ENCODE measurements at places on chromosomes 5 and 9.

GRCh38 chr9:5892456-5893133 is 1.9 kb downstream of the MLANA start:
- DNase-seq = no peak

DNA sequence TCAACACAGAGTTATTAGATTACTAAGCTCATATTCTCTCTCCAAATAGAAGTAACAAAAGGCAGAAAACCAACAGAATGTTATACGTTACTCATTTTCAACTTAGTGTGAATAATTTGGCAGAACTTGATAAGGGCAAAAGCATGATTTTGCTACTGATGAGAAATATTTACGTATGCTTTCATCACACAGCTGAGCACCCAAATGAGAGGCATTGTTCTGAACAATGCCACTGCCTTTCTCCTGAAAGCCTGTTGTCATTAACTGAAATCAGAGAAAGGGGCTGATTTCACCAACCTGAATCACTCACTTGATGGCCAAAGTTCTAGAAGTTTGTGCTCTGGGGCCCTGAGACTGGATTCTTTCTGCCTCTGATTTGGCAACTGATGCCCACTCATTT is 367.5 kb upstream of the PTGER4 start:
- DNase-seq = no peak

- DNase-seq = no peak
Observed at GRCh38 chr5:105789246-105789645, 1881.5 kb downstream of the EFNA5 start.

GRCh38 chr5:177176175-177176711 is 42.7 kb downstream of the NSD1 start:
- DNase-seq = no peak

DNA sequence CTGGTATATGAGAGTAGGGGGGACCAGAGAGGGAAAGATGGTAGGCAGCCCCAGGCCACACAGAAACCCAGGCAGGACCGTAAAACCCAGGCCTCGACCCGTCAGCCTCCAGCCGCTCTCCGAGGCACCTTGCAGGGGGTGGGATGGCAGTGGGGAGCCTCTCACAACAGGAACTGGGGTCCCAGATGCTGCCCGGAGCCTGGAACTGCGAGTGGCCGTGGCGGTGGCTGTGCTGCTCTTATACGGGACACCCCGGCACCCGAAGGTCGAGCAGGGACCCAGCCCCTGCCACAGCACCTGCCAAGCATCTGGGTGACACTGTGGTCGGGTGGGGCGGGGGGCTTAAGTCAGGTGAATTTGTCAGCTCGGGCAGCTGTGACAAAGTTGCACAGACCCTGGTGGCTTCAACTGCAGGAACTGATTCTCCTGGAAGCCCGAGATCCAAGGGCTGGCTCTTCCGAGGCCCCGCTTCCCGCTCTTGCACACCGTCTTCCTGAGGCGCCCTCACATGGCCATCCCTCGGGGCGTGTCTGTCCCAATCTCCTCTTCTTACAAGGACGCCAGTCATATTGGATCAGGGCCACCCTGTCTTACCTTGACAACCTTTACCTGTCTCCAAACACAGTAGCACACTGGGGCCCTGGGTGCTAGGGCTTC is 47.6 kb upstream of the EGFL7 start:
- DNase-seq = no peak

GRCh38 chr5:77168161-77168878 is 42.2 kb upstream of the PDE8B start:
- no peak for DNase-seq

- no peak for DNase-seq
Observed at GRCh38 chr5:102119252-102119651, 176.8 kb downstream of the SLCO4C1 start.

DNA sequence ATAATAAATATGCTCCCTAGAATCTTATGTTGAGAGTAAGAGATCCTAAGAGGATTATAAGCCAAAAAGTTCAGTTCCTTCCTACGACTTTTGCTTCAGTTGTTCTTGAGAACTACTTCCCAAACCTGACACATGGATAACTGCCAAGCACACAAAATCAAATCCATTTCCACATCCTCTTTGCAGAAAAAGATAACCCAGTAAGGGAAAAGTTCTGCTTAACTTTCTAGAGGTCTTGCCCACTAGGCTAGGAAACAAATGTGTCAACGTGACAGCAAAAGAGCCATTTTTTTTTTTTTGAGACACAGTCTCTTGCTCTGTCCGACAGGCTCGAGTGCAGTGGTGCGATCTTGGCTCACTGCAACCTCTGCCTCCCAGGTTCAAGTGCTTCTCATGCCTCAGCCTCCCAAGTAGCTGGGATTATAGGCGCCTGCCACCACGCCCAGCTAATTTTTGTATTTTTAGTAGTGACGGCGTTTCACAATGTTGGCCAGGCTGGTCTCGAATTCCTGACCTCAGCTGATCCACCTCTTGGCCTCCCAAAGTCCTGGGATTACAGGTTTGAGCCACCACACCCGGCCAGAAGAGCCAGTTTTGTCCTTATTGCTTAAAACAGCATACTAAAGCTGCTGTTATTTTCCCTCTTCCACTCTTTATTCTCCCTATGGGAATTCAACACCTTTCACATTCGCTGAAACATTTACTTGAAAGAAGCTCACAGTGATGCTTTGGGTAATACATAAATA is 24.2 kb downstream of the CSNK1A1 start:
- DNase-seq = no peak

GRCh38 chr5:154740483-154740882 is 14.7 kb upstream of the LARP1 start:
- DNase-seq = no peak

DNA sequence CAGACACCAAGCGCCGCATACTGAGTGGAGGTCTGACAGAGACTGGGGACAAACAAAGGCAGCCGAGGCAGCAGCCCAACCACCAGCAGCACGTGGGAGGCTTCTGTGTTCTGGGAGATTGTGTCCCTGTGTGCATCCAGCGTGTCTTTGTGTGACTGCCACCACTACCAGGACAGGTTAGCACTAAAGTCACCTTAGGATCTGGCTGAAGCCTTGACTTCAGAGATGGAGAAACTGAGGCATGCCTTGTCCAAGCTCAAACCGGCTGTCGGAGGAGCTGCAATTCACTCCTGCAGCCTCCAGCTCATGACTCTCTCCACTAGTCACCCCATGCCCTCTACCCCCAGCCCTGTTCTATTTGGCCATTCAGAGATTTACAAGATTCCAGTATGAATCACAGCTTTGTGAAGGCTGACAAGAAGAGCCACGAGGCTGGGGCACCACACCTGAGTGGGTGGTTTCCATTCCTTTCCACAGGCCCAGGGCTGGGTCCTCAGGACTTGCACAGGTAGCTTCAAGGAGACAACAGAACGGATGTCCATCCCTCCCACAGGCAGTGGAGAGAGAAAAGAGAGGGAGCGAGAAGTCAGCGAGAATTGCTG is 69.3 kb downstream of the SHB start:
- no peak for DNase-seq

All from Panc1 (cell line).